ENCODE measurements at places on chromosomes 7 and 10.

- DNase-seq, result no peak
These were observed 15.0 kb downstream of the PTN start for GRCh38 chr7:137328373-137329120.

DNA sequence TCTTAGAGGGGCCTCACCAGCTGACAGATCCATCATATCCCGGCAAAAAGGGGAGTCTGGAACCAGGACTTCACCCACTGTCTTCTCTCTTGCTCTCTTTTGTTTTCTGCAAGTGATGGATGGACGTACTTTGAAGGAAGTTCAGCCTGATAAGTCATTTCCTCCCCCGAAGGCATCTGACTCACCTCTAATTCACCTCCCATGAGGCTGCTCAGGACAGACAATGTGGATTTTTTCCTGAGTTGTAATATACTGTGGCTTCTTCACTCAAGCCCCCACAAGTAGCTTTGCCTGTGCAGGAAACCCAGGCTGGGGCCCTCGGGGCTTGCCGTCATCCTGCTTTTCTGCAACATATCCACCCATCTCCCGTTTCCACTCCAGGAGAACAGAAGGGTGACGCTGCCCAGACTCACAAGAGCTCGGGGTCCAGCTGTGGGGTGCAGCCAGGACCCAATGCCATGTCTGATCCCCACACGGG, 70.4 kb downstream of the ASB13 start:
- no peak for DNase-seq

DNA sequence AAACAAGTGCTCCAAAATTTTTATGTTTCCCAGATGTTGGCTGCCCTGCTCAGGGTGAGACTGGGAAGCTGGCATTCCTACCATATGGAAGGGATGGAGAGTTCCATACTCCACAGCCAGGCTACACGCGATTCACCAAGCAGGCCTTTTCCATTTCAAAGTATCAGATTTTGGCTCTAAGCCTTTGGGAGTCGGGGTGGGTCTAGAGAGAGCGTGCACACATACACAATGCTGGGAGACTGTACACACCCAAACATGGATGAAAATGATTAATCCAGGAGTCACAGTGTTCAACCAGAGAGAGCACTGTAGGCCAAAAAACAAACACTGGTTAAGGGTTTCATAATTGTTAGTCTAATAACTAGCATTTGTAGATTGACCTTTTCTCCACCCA, 295.0 kb downstream of the BICC1 start:
- DNase-seq, result no peak

- DNase-seq, result peak; percentile 69
These were observed 14.5 kb downstream of the LBX1 start for GRCh38 chr10:101214446-101215396.

DNA sequence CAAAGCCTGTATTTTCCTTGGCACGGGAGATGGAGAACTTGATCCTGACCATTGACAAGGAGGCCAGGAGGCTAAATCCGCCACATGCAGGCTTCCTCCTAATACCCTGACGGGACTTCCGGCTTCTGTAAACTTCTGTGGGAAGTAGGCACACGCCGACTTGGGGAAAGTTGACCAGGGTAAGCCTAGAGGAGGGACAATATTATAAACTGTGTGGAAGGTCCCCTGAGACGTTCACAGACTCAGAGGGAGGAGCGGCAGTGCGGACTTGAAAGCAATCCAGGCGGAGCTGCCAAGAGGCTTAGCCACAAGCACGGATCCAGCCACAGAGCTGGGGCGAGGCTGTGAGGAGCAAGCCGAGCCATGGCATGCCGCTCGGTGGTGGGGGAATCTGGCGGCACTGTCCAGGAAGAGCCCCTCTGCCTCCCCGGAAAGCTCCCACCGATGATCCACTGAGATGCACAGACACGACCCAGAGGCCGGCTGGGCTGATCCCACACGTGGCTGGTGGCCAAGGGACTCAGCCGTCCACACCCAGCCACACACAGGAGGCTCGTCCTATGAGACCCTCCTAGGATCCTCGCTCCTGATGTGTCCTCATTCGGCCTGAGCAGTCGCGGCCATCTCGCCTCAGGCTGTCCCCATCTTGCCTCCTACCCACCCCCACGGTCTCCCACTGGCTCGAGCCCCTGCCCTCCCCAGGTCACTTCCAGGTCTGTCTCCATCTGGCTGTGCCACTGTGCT, 40.0 kb upstream of the INSIG1 start:
- DNase-seq, result no peak

GRCh38 chr7:121360564-121360963, 31.8 kb downstream of the WNT16 start:
- DNase-seq, result no peak

DNA sequence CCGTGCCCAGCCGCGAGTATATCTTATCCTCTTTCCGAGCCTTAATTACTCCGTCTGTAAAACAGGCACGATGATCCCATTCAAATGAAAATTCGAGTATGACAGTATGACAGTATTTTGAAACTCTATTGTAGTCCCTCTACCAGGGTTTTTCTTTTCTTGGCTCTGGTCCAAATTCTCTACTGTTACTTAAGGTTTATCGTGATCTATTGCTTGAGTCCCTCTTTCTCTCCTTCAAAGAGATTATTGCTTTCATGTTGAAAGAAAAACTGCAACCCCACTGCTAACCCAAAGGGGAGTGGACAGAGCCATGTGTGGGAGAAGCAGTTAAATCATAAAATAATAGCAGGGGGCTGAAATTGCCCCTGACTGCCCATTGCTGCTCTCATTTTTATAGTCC, 1156.6 kb upstream of the AUTS2 start:
- no peak for DNase-seq

GRCh38 chr10:72297281-72297804, 23.6 kb downstream of the DDIT4 start:
- DNase-seq, result peak; percentile 97

DNA sequence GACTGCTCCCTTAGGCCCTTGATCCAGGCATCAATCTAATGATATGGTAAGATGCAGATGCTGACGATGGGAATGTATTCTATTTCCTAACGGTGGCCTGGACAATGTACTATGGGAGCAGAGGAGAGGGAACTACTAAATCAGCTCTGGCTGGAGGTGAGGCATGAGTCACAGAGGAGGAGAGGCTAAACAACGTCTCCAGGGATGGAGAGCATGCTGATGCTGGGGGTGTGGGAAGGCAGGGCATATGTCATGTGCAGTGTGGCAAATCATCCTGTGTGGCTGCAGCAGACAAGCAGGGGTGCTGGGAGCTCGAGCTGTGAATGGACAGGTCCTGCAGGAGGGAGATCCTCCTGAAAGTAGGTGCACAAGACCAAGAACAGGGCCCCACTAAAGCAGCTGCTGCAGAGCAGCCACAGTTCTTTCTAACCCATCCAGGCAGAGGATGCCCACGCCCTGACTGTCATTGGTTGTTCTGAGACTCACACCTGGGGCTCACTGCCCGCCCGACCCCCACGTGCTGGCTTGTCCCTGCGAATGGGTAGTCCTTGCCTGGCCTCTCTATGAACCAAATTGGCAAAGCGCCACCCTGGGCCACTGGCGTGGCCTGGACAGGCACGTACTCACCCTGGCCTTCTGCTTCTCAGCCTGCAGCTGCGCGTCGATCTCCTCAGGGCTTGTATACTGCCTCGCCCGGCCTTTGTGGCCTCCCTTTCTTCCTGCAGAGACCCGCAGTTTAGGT, 4.0 kb downstream of the PDAP1 start:
- DNase-seq, result no peak

- DNase-seq, result no peak
These were observed 211.9 kb downstream of the CXCL12 start for GRCh38 chr10:44172883-44173607.

DNA sequence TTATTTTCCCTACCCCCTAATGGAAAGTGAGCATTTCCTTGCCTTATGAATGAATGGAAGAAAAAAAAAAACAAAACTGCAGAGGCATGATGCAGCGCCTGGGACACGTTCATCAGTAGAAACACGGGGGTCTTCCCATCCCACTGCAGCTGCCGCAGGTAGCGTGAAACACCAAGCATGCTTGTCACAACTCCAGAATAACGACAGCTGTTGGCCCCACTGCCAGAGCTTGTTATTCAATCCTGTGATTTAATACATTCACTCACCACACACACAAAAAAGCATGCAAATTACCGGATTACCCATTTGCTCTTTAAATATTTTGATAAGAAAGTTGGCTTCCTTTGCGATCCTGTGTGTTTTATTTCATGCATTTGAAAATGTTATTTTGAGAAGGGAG, 48.4 kb upstream of the GNA12 start:
- DNase-seq, result no peak

- peak; percentile 32 for DNase-seq
These were observed at the start of gene DNAH11 for GRCh38 chr7:21542891-21543527. DNAH11 (plus strand) TSS chr7:21543039; CDS start chr7:21543246, 207 bp downstream.

DNA sequence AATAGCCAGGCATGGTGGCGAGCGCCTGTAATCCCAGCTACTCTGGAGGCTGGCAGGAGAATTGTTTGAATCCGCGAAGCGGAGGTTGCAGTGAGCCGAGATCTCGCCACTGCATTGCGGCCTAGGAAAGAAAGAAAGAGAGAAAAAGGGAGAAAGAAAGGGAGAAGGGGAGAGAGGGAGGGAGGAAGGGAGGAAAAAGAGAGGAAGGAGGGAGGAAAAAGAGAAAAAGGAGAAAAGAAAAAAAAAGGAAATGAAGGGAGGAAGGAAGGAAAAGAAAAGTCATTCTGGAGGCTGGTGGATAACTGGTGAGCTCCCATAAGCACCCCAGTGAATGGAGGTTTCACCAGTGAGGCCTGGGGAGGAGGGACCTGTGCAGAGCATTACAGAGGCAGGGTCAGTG, 7.6 kb upstream of the OGDHL start:
- no peak for DNase-seq

DNA sequence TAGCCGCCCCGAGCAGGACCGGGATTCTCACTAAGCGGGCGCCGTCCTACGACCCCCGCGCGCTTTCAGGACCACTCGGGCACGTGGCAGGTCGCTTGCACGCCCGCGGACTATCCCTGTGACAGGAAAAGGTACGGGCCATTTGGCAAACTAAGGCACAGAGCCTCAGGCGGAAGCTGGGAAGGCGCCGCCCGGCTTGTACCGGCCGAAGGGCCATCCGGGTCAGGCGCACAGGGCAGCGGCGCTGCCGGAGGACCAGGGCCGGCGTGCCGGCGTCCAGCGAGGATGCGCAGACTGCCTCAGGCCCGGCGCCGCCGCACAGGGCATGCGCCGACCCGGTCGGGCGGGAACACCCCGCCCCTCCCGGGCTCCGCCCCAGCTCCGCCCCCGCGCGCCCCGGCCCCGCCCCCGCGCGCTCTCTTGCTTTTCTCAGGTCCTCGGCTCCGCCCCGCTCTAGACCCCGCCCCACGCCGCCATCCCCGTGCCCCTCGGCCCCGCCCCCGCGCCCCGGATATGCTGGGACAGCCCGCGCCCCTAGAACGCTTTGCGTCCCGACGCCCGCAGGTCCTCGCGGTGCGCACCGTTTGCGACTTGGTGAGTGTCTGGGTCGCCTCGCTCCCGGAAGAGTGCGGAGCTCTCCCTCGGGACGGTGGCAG, at the start of gene MGMT:
Gene MGMT (plus strand): TSS at position 539 of the 656 bp plus-strand sequence.
- DNase-seq, result peak; percentile 98

- DNase-seq, result no peak
These were observed 2.0 kb upstream of the PITX3 start for GRCh38 chr10:102243309-102243708.

DNA sequence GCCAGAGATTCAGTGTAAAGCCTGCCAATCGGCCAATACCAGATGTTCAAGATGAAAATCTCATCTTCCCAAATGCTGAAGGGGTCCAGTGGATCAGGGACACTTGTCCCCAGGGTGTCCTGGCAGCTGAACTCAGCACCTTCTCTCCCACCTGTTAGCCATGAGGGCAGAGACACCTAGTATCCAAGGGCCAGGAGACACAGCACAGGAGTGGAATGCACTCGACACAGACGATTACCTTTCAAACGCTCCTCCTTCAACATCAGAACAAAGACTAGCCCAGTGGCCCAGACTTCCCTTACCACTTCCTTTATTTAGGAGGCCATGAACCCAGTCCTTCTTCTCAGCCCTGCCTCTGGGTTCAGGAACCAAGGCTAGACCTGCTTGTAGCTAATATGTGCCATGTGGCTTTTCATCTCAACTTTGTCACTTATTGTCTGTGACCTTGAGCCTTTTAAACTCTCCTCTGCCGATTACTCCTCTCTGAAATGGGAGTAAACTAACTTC, 180.3 kb upstream of the PLXNA4 start:
- no peak for DNase-seq

- no peak for DNase-seq
These were observed 113.4 kb downstream of the GPR37 start for GRCh38 chr7:124652237-124652636.

DNA sequence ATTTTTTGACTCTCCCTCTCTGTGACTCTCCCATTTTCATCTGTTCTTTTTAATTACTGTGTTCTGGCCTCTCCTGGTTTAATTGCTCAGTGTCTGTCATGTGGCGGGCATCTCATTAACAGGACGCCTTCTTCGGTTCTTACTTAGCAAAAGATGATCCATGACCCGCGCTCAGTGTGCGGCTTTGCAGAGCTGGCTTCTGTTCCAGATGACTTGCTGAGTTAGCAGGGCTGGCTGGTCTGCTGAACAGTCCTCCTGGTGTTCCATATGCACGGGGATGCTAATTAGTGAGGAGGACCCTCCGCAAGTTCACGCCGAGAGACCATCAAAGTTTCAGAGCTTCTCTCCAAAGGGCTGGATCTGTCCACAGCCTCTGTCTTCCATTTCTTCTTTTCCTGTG, 258.6 kb upstream of the MKI67 start:
- DNase-seq, result no peak

GRCh38 chr7:72058579-72058978, 353.6 kb downstream of the CALN1 start:
- DNase-seq, result no peak

DNA sequence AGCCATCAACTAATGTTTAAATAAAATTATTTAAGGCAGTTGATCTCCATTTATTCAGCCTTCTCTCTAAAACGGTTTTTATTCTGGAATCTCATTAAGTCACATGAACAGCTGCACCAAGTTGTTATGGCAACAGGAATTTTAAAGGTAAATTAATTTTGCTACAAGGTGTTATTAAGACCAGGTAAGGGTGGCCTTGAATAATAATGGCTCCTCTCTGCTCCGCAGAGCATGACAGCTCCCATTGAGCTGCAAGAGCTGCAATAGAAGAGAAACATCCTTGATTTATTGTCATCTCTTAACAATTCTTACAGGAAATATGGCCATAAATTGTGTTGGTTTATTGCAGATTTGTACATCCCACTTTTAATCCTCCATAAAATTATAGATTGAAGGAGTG, 165.8 kb downstream of the KLF6 start:
- no peak for DNase-seq

DNA sequence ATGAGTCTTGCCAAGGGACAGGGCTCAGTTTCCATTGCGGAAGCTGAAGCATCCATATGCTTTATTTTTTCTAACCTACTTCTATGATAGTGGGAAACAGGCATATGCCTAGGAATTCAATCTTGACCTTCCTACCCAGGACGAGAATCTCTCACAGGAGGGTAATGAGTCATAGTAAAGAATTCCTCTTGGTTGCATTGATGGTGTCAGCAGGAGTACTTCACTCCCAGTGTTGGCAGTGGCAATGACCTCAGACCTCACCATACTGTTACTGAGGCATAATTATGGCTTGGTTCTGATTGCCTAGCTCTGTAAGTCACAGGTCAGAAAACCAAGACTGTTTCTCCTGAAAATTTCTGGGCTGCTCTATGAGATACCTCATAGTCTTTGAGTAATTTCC, 552.9 kb downstream of the ARL4A start:
- DNase-seq, result no peak

GRCh38 chr7:106597751-106598546, 63.0 kb downstream of the CCDC71L start:
- DNase-seq, result no peak
